K562 (cell line): ENCODE measurements at places on chromosomes 11 and 22. TPM values are rescaled to one million over a fixed set of nuclear protein-coding genes. Genes with fewer than 3 reads are reported as not detected.

The C1QTNF5 gene
- 0.47 and 0.65 TPM in 2 replicates for total RNA-seq

The C2CD2L gene
- 34.1 and 41.2 TPM in 2 replicates for total RNA-seq

The SEC14L2 gene
- total RNA-seq: 0.04 and 0.16 TPM in 2 replicates

The FADS3 gene
- total RNA-seq: 105 and 106 TPM in 2 replicates

DNA sequence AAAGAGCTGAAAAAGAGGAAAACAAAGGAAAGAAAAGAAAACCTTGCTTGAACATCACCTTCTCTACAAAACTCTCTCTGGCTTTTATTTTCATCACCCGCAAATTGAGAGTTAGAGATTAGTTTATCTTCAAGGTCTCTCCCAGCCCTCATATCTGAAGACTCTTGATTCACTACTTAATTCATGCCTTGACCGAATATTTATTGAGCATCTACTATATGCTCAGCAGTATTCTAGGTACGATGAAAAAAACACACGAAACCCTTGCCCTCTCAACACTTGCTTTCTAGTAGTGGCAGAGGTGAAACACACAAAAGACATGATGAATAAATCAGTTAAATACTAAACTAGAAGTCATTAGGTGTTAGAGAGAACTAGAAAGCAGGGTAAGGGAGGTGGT lies 150.6 kb upstream of the CADM1 start:
- no peak for DNase-seq

GRCh38 chr22:37427135-37427710 lies at the start of gene ELFN2:
Gene ELFN2, minus strand, starts transcription at chr22:37427479. Its CDS starts 51,945 bp downstream, at chr22:37375534.
- DNase-seq: no peak

- DNase-seq: no peak
Observed at GRCh38 chr11:121773076-121773475, 320.3 kb upstream of the SORL1-AS1 start.

DNA sequence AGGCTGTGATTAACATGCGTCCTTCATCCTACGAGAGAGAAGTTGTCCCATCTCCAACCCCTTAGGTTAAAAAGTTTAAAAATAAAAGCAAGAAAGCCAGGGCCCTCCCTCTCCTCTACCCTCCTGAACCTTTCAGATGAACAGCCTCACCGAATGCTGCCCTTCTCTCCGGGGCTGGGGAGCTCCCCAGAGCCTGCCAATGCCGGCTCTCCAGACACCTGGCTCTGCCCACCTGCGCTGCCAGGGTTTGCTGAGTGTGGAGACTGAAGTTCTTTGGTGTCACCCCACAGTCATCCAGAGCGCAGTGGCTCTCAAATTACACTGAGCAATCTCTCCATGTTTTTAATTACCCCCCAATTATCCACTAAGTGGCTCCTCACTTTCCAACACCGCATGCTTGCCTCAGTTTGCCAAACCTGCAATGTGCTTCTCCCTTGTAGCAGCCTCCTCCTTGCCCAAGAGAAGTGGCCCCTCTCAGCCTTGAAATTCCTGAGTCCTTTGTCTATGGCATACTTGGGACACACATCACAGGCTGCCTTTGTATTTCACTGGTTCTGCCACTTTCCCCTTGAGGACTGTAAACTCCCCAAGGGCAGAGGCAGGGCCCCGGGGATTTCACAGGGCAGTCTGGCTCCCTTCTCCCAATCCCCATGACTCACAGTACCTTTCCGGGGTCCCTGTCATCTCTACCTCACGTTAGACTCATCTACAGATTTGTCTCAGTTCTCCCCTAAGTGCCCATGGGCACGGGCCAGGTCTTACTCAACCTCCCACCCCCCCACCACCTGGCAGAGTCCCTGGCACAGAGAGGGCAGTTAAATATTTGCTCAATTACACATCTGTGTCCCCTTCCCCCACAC lies 2.0 kb downstream of the MYH9 start:
- DNase-seq: no peak

- no peak for DNase-seq
Observed at GRCh38 chr11:92125321-92125720, 99.3 kb upstream of the FAT3 start.

DNA sequence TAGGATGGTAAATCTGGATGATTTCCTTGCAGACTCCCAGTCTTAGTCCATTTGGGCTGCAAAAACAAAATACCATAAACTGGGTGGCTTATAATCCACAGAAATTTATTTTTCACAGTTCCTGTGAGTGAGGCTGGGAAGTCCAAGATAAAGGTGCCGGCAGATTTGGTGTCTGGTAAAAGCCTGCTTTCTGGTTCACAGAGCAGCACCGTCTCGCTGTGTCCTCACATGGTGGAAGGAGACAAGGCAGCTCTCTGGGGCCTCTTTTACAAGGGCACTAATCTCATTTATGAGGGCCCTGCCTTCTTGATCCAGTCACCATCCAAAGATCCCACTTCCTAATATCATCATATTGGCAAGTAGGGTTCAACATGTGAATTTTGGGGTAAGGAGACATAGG lies 8.9 kb downstream of the USP47 start:
- DNase-seq: no peak

DNA sequence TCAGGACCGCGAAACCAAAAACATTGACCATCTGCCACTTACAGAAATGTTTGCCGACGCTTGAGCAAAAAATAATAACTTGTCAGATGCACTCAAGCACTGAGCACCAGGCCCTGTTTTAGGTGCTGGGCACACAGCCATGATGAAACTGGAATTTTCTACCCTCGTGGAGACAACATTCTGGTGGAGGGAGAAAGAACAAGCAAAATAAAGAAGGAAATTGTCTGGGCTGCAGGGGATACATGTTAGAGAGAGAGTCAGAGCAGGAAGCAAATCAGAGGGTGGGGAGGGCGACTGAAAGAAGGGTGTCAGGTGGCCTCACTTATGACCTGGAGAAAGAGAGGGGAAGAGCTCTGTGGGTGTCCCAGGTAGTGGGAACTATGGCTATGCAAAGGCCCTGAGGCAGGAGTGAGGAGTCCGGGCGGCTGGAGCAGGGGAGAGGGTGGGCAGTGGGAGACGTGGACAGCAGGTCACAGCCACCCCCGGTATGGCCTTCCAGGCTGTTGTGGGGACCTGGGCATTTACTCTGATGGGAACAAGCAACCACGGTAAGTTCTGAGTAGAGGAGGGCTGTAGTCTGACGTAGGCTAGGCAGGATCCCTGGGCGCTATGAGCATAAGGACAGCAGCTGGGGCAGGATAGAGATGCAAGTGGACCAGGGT lies 78.8 kb downstream of the MYEOV start:
- DNase-seq: no peak
